ENCODE measurements at places on chromosomes 5 and 9. TPM values are rescaled to one million over a fixed set of nuclear protein-coding genes. Genes with fewer than 3 reads are reported as not detected.

LRRC70 gene
- total RNA-seq: 4.5 TPM

DEPDC1B gene
- 2.9 TPM for total RNA-seq

MAPKAP1 gene
- total RNA-seq: 63.0 TPM

PRSS3 gene
- total RNA-seq: 37.1 TPM

ALDOB gene
- total RNA-seq: not detected

PHF24 gene
- 2.7 TPM for total RNA-seq

FAM240B gene
- not detected for total RNA-seq

LCN12 gene
- total RNA-seq: not detected

OR13F1 gene
- total RNA-seq: not detected

ACSL6 gene
- total RNA-seq: not detected

YIPF5 gene
- 32.8 TPM for total RNA-seq

DNA sequence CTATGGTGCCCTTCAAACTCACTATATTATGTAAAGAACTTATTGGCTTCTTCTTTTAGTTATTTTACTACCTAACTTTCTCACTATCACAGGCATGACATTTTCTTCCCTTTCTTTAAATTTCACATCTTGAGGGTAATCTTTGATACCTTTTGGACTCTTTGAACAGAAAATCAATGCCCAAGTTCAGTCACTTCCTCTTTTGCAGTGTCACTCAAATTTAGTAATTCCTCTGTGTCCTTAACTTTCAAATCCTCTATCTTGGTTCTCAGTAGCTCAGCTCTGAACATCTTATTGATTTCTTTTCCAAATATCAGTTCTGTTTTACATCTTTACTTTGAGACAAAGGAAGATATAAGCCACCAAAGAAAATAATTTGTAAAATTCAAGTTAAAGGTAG lies 25.5 kb downstream of the CNTLN start:
- no peak for DNase-seq

- no peak for DNase-seq
Observed at GRCh38 chr9:115015018-115015635, 84.7 kb upstream of the TNFSF8 start.

DNA sequence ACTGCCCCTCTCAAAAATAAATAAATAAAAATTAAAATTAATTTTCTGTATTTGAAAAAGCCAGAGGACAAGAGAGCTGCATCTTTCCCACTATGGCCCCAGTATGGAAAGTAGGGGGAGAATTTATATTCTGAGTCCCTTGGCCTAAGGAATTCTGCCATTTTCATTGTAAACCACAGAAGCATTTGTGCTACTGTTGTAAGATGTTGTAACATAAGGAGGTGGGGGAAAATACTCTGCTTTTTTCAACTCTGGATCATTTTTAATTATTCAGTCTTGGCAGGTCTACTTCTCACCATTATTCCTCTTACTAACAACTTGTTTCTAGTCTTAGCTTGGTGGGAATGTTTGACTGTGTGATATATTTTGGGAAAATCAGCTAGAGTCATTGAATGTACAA lies 52.3 kb upstream of the APC start:
- DNase-seq: no peak

DNA sequence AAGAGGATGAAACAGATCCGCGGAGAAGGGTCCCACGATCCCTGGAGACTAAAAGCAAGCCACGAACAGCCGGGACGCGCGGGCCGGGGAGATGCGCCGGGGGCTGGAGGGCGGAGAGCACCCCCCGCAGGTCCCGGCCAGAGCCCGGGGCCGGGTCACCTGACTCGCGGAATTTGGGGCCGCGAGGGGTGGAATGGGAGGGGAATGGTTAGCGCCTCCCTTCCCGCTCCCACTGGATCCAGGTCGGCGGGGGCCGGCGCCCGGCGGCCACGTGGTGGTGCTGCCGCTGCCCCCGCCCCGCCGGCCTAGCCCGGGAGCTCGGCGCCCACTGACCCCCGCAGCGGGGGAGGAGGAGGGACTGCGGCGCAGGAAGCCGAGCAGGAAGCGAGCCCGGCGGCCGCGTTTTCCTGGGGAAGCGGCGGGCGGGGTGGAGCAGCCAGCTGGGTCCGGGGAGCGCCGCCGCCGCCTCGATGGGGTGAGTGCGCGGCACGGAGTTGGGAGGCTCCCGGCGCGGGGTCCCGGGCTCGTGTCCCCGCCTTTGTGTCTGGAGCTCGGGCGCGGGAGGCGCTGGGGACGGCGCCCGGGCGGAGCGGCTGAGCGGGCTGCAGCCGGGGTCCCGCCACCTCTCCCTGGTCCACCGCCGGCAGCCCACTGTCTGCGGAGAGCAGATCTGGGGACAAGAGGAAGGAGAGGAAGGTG lies at the start of gene RAI14:
RAI14 (plus strand) TSS at position 328 of the 699 bp plus-strand sequence. CDS start 30,592 bp downstream, outside the sequence.
- peak; percentile 96 for DNase-seq

- DNase-seq: no peak
Observed at GRCh38 chr5:90548069-90548593, 10.5 kb upstream of the ADGRV1 start.

- DNase-seq: peak; percentile 41
Observed at GRCh38 chr5:97231025-97231636, 48.1 kb upstream of the RIOK2 start.

- DNase-seq: no peak
Observed at GRCh38 chr9:83965350-83966208, 14.4 kb downstream of the HNRNPK start.

GRCh38 chr5:168969326-168969886 lies 331.5 kb downstream of the SLIT3 start:
- peak; percentile 75 for DNase-seq

- DNase-seq: no peak
Observed at GRCh38 chr9:36492865-36493264, 79.8 kb upstream of the MELK start.

GRCh38 chr9:17462869-17463464 lies 115.9 kb upstream of the SH3GL2 start:
- no peak for DNase-seq

DNA sequence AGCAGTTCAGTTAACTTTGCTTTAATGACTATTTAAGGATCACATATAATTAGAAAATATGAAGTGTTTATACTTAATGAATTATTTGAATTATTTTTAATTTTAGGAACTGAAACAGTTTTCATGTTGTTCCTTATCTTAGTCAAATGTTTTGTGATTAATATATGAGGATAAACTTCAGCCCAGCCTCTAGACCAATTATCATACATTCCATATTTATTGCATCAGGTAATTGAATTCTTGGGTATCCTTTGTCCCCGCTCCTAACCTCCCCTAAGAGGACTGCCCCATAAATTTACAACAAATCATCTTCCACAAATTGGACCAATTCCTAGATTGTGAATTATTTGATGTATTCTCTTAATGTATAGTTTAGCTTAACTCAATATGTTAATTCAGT lies 74.8 kb downstream of the ZNF622 start:
- no peak for DNase-seq

- DNase-seq: no peak
Observed at GRCh38 chr9:83280268-83280667, 217.3 kb upstream of the RASEF start.

- DNase-seq: no peak
Observed at GRCh38 chr5:161299053-161299452, 247.5 kb downstream of the GABRB2 start.

DNA sequence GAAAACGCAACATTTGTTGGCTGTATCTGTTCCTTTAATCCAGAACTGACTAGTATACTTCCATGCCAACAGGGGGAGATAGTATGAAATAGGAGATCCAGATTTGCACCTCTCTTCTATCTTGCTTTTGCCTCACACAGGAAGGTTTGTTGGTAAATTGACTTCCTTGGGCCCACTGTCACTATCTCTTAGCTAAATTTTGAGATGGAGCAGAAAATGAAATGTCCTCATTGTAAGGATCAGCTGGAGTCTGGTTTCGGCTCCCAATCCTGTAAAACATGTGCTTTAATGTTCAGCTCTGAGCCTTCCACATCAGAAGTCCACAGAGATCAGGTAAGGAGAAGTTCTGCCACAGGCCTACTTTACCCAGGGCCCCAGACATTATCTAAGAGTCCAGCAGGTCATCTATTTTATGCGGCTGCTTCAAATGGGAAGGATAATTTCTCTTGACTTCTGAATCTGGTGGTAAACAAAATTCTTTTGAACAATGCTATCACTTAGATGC lies 176.8 kb downstream of the FER start:
- no peak for DNase-seq

DNA sequence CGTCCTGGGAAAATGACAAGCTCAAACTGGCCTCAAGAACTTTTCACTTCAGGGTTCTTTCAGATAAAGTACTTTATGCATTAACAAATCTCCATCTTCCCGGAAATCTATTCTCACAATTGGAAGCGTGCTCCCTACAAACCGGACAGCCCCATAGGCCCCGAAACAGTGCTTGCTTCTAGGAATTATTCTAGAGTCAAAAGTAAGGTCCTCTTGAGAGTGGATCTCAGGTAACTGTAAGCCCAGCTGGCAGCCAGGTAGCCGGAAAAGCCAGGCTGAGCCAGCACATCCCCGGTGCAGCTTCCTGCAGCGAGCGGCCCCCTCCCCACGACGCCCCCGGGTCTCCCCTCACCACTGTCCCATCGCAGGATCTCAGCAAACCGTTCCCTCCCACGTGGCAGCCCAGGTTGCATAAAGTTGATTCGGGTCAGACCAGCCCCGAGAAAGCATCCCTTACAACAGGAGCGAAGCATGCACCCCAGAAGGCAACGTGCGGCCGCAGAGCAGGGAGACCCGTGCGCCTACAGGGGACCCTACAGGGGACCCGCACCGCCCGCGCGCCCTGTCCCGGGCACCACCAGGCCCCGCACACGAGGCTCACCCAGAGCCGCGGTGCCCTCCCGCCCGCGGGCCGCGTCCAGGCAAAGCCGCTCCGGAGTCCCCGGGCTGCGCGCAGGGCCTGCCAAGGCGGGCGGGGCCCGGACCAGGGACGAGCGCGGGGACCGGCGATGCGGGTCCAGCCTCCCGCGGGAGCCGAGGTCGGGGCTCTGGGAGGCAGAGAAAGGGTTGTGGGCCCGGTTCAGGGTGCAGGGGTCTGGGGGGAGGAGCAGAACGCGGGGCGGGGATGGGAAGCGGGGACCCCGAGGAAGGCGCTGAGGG lies 920 bp downstream of the LPCAT1 start:
- DNase-seq: no peak

GRCh38 chr5:90557391-90557790 lies 1.2 kb upstream of the ADGRV1 start:
- no peak for DNase-seq

DNA sequence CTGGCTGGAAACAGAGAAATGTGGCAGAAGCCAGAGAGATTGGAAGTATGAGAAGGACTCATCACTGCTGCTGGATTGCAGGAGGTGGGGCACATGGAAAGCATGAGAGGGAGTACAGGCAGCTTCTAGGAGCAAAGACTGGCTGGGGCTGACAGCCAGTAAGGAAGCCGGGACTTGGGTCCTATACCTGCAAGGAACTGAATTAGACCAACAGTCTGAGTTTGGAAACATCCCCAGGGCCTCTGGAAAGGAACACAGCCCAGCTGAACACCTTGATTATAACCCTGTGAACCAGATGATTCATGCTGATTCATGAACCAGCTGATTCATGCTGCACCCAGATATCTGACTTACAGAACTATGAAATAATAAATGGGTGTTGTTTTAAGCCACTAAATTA lies 93.4 kb downstream of the OSTF1 start:
- DNase-seq: peak; percentile 25

DNA sequence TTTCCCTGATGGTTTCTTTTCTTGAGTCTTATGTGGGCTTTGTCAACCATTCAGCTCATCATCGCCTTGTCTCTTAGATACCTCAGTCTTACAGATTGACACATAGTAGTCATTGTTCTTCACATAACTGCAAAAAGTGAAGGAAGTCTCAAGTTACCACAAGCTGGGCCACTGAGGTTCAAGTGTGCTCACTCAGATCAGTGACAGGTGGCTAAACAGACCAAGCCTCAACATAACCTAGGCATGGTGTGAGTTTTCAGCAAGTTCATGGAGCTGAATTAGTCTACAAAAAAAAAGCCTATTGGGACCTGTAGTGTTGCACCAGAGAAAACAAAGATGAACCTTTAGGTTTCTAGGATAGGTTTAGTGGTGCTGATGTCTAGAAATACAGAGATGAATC lies 58.2 kb downstream of the RFK start:
- no peak for DNase-seq

DNA sequence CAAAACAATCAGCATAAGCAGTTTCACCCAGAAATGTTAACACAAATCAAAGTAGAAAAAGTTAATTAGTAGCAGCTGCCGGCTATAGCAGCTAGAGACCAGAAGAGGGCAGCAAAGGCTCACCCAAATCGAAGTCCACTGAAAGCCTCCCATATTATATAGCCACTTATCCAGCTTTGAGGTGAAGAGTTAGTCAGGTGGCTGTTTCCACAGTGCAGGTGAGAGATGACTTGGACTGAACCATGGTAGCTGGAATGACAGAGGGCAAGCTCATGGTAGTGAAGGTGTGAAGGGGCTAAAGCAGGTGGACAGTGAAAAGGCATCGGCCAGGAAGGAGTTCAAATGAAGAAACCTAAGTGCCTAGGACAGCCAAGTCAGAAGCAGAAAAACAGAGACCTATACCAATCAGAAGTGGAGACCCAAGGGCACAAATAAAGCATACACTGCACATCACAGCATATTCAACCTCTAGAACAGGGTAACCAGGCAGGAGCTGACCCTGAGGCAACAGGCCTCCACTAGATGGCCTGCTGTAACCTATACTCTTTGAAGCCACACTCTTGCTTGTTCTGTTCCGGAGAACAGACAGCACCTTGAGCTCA lies 7.2 kb upstream of the RNF38 start:
- peak; percentile 50 for DNase-seq

- DNase-seq: peak; percentile 97
Observed at GRCh38 chr9:128072144-128073021, 4.4 kb downstream of the SLC25A25 start.

DNA sequence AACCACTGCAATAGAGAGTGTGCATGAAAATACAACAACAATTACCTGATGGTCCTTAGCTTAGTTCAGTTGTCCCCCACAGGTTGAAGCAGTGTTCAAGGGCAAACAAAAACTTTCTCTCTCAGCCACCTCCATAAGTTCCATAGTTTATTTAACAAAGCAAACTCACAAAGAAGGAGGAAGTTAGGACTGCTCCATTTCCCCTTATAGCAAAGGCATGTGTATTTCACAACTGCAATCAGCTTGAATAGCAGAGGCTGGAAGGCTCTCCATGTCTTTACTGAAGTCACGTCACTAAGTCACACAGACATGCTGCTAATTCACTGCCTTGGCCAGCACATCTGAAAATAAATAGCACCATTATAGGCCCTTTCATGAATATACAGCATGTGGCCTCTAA lies 43.3 kb downstream of the DOCK8 start:
- no peak for DNase-seq

DNA sequence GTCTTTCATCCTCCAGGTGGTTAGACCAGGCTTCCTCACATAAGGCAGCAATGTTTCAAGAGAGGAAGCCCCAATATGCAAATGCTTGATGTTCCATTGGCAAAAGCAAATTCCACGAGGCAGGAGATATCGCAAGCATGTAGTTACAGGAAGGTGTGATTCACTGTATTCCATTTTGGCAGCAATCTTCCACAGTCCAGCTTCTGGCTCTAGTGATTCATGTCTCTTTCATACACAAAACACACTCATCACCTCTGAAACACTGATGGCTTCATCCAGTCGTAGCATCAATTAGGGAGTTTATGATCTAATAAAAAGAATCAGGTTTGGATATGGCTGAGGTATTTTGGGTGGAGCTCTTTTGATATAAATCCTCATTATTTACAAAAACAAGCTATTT lies 552.2 kb upstream of the RIOK2 start:
- no peak for DNase-seq

Data from lower leg skin (tissue), 4 donors.